ENCODE measurements at places on chromosomes 16 and 17.
A peak's percentile ranks its signal among the peaks of the same experiment; 100 is the strongest.

- no peak for DNase-seq
Measured at GRCh38 chr16:19846436-19846835, 38.2 kb downstream of the GPRC5B start.

DNA sequence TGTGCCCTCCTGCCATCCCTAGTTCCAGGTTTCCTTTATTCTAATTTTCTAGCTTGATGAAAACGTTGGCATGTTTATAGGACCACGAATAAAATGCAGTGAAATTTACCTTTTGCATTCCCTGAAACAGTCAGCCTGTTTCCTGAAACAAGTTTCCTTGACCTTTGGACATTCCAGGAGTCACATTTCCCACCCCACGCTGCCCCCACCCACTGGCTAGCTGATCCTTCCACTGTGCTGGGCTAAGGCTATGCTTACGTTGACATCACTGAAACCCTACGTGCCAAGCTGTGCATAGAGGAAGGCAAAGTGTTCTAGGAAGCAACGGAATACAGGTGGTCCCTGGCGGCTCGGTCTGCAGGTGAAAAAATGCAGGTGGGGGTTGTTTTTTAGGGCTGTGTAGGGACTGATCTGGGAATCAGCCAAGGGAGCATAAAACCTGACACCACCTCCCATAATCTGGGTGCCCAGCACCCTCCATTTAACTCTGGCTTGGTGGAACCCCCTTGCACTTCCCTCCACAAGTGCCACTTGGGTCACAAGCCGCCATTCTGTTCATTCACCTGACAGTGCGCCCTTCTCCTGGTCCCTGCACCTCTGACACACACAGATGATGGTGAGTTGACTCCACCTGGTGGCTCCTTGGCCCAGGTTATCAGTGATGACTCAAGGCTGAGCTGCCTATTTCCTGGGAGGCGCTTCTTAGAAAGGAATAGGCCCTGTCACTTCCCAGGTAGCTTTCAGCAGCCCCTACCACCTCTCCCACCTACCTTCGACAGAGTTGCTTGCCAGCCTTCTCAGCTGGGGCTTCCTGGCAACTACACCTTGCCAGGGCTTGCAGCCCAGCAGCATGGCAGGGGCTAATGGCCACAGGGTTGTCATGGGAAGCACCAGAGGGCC, 83.7 kb downstream of the N4BP1 start:
- peak; percentile 93 for DNase-seq

GRCh38 chr16:52466994-52467393, 79.9 kb downstream of the TOX3 start:
- DNase-seq, result no peak

DNA sequence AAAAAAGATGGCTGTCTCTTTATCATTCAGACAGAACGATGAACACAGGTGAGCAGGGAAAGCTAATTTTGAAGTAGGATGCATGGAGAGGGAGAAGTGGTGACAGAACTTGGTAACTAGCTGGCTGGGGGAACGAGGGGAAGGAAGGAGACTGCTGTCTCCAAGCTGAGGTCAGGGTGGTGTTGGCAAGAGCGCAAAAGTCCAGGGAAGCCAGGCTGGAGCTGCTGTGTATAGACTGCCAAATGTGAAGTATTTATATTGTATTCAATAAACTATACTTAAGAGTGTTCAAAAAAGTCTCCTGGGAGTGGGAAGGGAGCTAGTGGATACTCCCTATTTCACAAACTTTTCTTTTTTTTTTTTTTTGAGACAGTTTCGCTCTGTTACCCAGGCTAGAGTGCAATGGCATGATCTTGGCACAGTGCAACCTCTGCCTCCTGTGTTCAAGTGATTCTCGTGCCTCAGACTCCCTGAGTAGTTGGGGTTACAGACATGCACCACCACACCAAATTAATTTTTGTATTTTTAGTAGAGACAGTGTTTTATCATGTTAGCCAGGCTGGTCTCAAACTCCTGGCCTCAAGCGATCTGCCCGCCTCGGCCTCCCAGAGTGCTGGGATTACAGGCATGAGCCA, 8.2 kb downstream of the TMEM106A start:
- DNase-seq, result no peak

DNA sequence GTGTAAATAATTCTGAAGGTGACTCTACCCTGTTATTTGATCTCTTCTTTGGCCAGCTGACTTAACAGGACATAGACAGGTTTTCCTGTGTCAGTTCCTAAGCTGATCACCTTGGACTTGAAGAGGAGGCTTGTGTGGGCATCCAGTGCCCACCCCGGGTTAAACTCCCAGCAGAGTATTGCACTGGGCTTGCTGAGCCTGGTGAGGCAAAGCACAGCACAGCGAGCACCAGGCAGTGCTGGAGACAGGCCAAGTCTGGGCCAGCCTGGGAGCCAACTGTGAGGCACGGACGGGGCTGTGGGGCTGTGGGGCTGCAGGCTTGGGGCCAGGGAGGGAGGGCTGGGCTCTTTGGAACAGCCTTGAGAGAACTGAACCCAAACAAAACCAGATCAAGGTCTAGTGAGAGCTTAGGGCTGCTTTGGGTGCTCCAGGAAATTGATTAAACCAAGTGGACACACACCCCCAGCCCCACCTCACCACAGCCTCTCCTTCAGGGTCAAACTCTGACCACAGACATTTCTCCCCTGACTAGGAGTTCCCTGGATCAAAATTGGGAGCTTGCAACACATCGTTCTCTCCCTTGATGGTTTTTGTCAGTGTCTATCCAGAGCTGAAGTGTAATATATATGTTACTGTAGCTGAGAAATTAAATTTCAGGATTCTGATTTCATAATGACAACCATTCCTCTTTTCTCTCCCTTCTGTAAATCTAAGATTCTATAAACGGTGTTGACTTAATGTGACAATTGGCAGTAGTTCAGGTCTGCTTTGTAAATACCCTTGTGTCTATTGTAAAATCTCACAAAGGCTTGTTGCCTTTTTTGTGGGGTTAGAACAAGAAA, 5.1 kb downstream of the STH start:
- no peak for DNase-seq

GRCh38 chr16:89994389-89994720, 24.9 kb downstream of the DBNDD1 start:
- DNase-seq, result no peak

DNA sequence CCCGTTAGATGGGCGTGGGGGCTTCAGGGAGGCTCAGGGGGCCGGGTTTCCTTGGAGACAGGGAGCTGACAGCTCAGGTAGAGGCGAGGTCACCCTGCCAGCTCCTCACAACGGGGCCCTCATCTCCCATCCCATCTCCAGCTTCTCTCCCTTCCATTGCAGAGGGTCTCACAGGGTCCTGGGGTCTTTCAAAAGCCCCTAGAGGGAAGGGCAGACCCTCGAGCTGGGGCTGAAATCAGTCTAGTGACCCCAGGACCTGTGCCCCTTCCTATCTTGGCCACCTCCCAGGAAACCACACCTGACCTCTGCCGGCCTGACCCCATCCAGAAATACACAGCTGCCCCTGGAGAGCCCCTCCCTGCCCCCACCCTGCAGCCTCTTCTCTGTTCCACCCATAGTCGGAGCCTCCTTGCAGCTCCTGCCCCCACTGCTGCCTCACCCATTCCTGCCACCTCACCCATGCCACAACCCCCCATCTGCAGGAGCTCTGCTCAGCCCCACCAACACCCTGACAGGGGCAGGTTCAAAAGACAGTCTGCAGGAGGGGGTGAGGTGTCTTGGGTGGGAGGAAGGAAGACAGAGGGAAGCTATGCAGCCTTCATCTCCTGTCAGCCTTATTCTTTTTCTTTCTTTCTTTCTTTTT, 23.4 kb downstream of the PIK3R5 start:
- no peak for DNase-seq

Measured in endodermal cell (in vitro differentiated cells).